ENCODE measurements at places on chromosomes 12 and 14.

DNA sequence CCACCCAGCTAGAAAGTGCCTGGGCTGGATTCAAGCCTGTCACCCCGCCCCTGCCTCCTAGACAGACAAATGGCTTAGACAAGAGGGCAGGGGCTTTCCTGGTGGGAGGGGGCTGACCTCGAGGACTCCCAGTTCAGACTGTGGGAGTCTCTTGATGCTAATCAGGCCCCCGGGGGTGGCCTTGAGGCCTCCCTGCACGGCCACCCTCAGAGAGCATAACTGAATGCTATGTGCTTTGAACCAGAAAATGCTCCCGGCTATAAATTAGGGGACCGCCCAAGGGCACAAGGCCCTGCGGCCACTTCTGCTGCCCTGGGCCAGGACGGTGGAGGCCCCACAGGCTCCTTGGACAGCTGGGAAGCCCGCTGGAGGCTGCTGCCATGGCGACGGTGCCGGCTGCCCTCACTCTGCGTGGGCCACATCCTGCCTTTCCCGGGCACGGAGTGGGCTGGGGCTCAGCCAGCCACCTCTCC, 111.0 kb upstream of the NCOR2 start:
- no peak for DNase-seq

GRCh38 chr12:92164712-92165111, 19.1 kb upstream of the BTG1 start:
- no peak for DNase-seq

GRCh38 chr12:88432531-88433490, 147.5 kb downstream of the KITLG start:
- no peak for DNase-seq

DNA sequence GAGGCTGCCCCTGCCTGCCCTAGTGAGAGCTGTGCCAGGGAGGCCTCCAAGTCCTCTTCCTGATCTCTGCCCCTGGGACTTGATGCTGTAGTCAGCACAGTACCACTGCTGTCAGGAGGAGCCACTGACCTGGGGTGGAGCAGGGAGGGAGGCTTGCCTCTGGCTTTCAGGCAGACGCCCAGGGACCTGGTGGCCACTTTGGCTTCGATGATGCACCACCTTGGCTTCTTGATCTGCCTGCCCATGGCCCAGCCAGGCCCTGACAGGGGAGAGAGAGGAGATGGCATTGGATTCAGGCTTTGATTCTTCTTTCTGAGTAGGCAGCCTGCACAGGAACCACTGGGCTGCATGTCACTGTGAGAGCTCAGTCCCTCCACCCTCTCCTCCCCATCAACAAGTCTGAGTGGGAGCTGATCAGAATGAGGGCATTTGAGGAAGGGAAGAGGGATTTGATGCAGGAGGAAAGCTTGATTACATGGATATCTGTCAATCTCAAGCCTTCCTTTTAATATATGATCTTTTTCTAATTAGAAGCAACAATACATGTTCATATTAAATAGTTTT, 24.7 kb downstream of the TMEM63C start:
- DNase-seq = no peak

GRCh38 chr12:125310461-125310860, 245.2 kb downstream of the AACS start:
- DNase-seq = no peak

DNA sequence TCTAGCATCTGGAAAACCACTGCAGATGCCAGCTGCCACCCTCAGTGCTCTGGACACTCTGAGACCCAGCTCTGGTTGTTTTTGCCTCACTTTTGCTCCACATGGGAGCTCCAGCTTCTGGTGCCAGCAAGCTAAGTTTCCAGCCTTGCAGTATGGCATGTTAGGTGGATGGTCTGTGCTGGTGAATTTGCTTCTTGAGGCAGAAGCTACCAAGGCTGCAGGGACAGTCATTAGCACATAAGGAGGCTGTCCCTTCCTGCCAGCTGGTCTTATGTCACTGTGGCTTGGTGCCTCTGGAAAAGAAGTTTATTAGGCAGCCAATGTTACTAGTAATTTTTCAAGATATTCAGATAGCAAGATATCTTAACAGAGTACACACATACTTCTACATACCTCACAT, 64.2 kb upstream of the CSRP2 start:
- no peak for DNase-seq

DNA sequence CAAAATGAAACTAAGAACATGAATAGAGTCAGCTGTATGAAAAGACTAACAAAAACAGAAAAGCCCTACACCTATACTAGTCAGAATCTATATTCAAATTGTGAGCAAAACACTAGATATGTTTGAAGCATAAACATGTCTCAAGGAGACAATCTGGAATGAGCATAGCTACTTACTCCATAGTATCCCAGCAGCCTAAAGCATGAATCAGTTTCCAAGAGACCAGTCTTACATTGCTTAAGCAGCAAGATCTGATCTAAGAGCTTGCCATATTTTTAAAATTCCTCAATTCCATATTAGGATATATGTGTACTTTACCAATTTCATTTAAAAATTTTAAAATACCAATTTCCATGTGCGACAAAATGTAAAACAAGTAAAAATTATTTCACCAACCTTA, 7.7 kb downstream of the CAPS2 start:
- no peak for DNase-seq

DNA sequence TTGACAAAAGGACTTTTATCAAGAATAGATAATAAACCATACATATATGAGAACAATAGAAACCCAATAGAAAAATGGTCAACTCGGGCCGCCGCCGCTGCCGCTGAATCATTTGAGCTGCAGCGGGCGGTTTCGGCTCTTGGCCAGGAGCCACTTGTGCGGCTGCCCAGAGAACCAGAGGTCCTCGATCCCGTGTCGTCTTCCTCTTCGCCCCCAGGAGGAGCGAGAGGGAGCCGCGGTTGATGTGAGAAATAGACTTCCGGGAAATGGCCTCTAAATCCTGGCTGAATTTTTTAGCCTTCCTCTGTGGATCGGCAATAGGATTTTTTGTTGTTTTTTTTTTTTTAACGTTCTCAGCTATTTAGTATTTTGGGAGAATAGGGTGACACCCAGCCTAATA, 44.8 kb downstream of the CPSF6 start:
- peak; percentile 85 for DNase-seq

- DNase-seq = no peak
These were observed 60.6 kb downstream of the ARL6IP4 start for GRCh38 chr12:123041042-123041531.

DNA sequence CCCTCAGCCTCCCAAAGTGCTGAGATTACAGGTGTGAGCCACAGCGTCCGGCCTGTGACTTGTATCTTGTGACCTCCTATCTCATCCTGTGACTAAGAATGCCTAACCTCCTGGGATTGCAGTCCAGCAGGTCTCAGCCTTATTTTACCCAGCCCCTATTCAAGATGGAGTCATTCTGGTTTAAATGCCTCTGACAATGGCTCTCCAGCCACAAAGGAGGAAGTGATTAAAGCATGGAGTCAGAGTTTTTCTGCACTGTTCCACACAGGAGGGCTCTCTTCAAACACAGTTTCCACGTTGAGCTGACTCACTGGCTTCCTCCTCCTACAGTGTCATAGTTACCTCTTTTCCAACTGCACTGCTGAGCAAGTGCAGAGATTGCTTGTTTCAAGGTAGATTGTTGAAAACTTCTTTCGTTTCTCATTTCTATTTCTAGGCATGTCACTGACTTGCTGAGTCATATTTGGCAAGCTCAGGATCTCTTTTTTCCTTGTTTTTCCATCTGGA, 383.8 kb downstream of the PCNX1 start:
- no peak for DNase-seq

GRCh38 chr12:124689631-124690030, 122.2 kb upstream of the NCOR2 start:
- no peak for DNase-seq

GRCh38 chr12:69252033-69252432, 12.7 kb downstream of the CPSF6 start:
- no peak for DNase-seq

DNA sequence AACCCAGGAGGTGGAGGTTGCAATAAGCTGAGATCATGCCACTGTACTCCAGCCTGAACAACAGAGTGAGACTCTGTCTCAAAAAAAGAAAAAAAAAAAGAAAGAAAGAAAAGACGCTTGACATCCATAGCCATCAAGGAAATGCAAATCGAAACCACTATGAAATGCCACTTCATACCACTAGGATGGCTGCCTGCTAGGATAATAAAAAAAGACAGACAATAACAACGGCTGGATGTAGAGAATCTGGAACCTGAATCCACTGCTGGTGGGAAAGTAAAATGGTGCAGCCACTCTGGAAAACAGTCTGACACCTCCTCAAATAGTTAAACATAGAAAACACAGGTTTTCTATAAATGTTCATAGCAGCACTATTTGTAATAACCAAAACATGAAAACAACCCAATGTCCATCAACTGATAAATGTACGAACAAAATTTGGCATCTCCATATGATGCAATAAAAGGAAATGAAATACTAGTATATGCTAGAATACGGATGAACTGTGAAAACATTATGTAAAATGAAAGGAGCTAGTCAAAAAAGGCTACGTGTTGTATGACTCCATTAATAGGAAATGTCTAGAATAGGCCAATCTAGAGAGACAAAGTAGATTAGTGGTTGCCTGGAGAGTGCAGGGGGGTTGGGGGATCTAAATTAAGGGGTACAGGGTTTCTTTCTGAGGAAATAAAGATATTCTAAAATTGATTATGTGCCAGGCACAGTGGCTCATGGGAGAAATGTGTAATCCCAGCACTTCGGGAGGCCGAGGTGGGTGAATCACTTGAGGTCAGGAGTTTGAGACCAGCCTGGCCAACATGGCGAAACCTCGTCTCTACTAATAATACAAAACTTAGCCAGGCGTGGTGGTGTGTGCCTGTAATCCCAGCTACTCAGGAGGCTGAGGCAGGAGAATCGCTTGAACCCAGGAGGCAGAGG, 9.7 kb downstream of the WSB2 start:
- DNase-seq = no peak

DNA sequence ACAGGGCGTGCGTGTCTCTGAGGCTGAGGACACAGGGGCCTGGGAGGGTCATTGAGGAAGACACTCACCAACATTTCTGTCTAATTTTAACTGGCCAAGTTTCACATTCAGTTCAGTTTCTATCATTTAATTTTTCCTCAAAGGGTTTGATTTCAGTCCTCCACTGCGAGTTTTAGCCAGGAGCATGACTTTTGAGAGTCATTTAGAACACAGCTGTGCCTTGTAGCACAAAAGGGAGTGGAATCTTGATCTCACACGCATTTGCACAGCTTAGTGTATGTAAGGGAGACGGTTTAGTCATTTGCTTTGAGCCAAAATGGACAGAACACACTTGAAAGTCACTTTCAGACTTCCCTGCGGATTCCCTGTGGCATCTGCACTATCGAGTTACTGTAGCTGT, 1090.8 kb downstream of the BCL11B start:
- DNase-seq = no peak
